Stimulated activated CD8-positive, alpha-beta memory T cell treated with anti-CD3 and anti-CD28 coated beads, Interleukin-15, amount 100 ng/mL, for 1 hour (primary cell): ENCODE measurements at places on chromosomes 2 and 18.

GRCh38 chr2:231425811-231426703 is 30.5 kb downstream of the B3GNT7 start:
- peak; percentile 21 for DNase-seq

GRCh38 chr2:100143286-100143685 is 896 bp upstream of the AFF3 start:
- no peak for DNase-seq

GRCh38 chr2:6946722-6947121 is 29.5 kb downstream of the RNF144A start:
- no peak for DNase-seq

GRCh38 chr2:234951664-234952269 is at the start of gene SH3BP4:
Gene SH3BP4, plus strand, starts transcription at chr2:234952017. Its CDS starts 82,986 bp downstream, at chr2:235035003.
- DNase-seq: no peak
